ENCODE measurements at places on chromosomes 5 and 9. TPM values are rescaled to one million over a fixed set of nuclear protein-coding genes. Genes with fewer than 3 reads are reported as not detected.

The HRCT1 gene
- not detected for total RNA-seq

The BTNL3 gene
- 0.34 TPM for total RNA-seq

The C5orf58 gene
- not detected for total RNA-seq

The GPX8 gene
- 132 TPM for total RNA-seq

The OLFM1 gene
- total RNA-seq = 4.0 TPM

The F12 gene
- 2.0 TPM for total RNA-seq

The MUSK gene
- 0.24 TPM for total RNA-seq

The SHOC1 gene
- total RNA-seq = not detected

The KIF12 gene
- 0.59 TPM for total RNA-seq

- H3K36me3 ChIP-seq = no peaks in the 10 kb centered on the region
- DNase-seq = no peak
- H3K27ac ChIP-seq = no peak overlapping the region
- no peak overlapping the region for H3K4me3 ChIP-seq
Measured at GRCh38 chr9:72046630-72047456, 13.6 kb downstream of the C9orf57 start.

GRCh38 chr5:39270225-39270848 is 51.0 kb upstream of the FYB1 start:
- H3K4me1 ChIP-seq = no peaks in the 10 kb centered on the region
- H3K27ac ChIP-seq = no peak overlapping the region
- no peak for DNase-seq
- no peaks in the 10 kb centered on the region for H3K27me3 ChIP-seq
- no peak overlapping the region for H3K4me3 ChIP-seq

DNA sequence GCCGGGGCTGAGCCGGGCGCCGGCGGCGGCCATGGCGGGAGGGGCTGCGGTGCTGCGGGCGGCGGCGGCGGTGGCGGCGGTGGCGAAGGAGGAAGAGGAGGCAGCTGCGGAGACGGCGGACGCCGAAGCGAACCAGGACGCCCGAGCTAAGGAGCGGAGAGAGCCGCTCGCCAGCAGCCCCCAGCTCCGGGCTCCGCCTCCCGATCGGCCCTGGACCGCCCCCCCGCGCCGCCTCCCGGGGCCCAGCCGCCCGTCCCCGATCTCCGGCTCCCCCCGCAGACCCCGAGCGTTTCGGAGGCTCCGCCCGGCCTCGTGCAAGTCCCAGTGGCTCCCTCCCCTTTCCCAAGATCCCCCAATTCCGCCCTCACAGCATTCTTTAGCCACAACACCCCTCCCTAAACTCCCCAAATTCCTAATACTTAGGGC is at the start of gene ASTN2:
Gene ASTN2 (minus strand): TSS at position 152 of the 426 bp plus-strand sequence. CDS start 119 bp downstream, at position 33.
- peak; percentile 68 for DNase-seq
- no peak within 1 kb of the TSS for H3K27ac ChIP-seq
- H3K4me1 ChIP-seq = peaks cover 12% of the 10 kb centered on the region
- peak within 1 kb of the TSS; percentile 65 for H3K4me3 ChIP-seq
- H3K27me3 ChIP-seq = peaks cover 82% of the 10 kb centered on the region
- no peaks in the 10 kb centered on the region for H3K36me3 ChIP-seq

DNA sequence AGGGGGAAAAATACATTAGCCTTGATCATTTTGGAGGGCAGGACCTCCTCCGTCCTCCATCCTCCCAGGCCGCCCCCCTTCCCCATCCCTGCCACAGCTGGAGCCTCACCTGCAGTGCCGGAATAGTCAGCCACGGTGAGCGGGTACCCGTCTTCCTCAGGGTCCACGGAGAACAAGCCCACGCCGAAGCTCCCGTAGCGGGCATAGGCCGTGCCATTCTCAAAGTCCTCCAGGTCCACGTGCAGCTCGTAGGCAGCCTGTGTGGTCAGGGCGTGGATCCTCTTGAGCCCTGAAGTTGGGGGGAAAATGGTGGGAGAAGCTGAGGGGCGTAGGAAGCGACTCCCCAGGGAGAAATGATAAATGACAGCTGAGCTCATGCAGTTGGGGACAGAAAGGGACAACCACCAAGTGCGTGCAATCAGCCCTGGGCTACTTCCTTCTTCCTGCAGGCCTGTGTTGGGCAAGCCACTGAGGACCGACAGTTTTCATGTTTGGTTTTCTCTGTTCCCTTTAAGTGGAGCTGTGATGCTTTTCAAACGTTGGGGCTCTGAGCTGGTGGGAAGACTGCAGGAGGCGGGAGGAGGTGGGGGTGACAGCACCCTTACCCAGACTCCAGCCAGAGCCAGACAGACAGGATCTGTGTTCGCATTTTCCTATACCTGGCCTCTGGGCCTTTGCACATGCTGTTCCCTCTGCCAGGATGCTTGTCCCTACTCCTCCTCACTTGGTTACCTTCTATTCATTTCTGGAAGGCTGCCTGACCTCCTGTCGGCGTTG is 8.7 kb upstream of the QRFP start:
- H3K4me3 ChIP-seq = no peak overlapping the region
- H3K4me1 ChIP-seq = peaks cover 4% of the 10 kb centered on the region
- H3K27ac ChIP-seq = no peak overlapping the region

GRCh38 chr5:160159991-160160792 is 40.9 kb upstream of the PWWP2A start:
- H3K4me3 ChIP-seq = peak overlapping the region; percentile 1
- no peaks in the 10 kb centered on the region for H3K36me3 ChIP-seq
- H3K4me1 ChIP-seq = peaks cover 19% of the 10 kb centered on the region
- peak overlapping the region; percentile 14 for H3K27ac ChIP-seq
- no peaks in the 10 kb centered on the region for H3K27me3 ChIP-seq
- DNase-seq = peak; percentile 76

DNA sequence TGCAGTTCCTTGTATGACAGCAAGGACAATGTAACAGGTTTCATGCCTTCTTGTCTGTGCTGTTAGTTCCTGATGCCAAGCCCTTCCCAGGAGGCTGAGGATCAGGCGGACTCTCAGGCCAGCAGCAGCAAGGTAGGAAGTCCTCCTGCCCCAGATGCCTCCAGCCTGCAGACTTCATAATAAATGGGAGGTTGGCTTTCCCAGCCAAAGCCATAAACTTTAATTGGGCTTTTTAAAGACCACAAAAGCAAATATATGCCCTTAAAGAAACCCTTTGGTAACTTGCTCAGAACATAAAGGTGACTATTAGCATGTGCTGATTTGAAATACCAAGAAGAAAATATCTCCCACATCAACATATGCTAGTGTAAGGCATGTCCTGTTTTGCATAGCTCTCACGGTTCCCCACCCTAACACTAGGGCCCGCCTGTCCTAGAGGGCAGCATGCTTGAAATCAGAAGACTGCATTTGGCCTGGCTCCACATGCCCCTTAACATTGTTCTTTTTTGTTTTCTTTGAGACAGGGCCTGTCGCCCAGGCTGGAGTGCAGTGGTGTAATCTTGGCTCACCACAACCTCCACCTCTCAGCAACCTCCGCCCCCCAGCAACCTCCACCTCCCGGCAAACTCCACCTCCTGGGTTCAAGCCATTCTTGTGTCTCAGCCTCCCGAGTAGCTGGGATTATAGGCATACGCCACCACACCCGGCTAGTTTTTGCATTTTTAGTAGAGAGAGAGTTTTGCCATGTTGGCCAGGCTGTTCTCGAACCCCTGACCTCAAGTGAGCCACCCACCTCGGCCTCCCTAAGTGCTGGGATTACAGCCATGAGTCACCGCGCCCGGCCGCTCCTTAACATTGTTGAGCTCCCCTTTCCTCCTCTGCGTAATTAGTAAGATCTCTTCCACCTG is 44.6 kb upstream of the FCN1 start:
- peaks cover 7% of the 10 kb centered on the region for H3K4me1 ChIP-seq
- H3K27me3 ChIP-seq = no peaks in the 10 kb centered on the region
- no peak overlapping the region for H3K4me3 ChIP-seq
- no peak for DNase-seq

DNA sequence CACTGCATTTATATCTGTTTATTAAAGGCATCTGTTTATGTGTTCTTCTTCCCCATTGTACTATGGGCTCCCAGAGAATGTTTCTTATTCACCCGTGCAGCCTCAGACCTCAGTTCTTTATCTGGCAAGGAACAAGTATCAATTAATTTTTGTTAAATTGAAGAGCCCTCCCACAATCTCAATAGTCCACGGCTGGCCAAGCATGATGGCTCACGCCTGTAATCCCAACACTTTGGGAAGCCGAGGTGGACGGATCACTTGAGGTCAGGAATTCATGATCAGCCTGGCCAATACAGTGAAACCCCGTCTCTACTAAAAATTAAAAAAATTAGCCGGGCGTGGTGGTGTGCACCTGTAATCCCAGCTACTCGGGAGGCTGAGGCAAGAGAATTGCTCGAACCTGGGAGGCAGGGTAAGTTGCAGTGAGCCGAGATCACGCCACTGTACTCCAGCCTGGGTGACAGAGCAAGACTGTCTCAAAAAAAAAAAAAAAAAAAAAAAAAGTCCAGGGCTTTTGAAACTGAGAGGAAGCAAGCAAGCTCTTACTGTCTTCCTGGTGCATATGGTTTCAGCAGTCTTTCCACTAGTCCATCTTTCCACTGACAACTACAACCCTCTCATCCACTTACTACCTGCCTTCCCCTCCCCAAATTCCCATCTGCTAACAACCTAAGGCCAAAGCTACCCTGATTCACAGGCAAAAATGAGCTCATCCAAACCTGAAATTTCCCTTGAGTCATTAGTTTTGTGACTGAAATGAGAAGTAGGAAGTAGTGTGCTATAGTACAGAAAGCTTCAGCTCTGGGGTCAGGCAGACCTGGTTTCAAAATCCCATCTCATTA is 2.3 kb upstream of the HK3 start:
- no peak overlapping the region for H3K4me3 ChIP-seq
- H3K27ac ChIP-seq = peak overlapping the region; percentile 11

GRCh38 chr5:102295534-102296177 is 428 bp downstream of the SLCO4C1 start:
- peak overlapping the region; percentile 51 for H3K4me3 ChIP-seq
- H3K4me1 ChIP-seq = peaks cover 4% of the 10 kb centered on the region
- H3K36me3 ChIP-seq = no peaks in the 10 kb centered on the region
- DNase-seq = no peak
- H3K27me3 ChIP-seq = peaks cover 30% of the 10 kb centered on the region

DNA sequence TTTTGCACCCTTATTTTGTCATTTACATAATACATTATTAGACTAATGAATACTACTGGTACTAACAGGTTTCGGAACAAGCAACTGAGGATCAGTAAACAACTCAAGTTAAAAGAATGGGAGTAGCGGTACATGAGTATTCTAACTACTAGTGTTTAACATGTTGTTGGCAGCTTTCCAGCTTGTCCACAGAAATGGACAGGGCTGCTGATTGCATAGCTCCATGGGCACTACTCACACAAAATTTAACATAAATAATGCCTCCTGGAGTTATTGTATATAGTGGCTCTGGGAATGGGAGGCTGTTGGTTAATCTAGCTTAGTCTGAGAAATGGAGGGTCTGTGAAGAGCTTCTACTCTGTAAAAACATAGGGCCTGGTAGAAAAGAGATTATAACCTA is 6.7 kb downstream of the NCBP1 start:
- peaks cover 6% of the 10 kb centered on the region for H3K36me3 ChIP-seq
- H3K4me1 ChIP-seq = peaks cover 8% of the 10 kb centered on the region
- no peak overlapping the region for H3K4me3 ChIP-seq
- DNase-seq = no peak
- no peaks in the 10 kb centered on the region for H3K27me3 ChIP-seq

- no peaks in the 10 kb centered on the region for H3K4me1 ChIP-seq
- H3K36me3 ChIP-seq = no peaks in the 10 kb centered on the region
- H3K27me3 ChIP-seq = no peaks in the 10 kb centered on the region
- no peak for DNase-seq
- no peak overlapping the region for H3K4me3 ChIP-seq
- H3K27ac ChIP-seq = no peak overlapping the region
Measured at GRCh38 chr5:74919041-74919440, 52.9 kb upstream of the FAM169A start.

GRCh38 chr9:137454145-137454596 is 5.0 kb downstream of the NSMF start:
- H3K27ac ChIP-seq = no peak overlapping the region
- H3K4me1 ChIP-seq = peaks cover 20% of the 10 kb centered on the region
- no peaks in the 10 kb centered on the region for H3K36me3 ChIP-seq
- H3K4me3 ChIP-seq = peak overlapping the region; percentile 39

DNA sequence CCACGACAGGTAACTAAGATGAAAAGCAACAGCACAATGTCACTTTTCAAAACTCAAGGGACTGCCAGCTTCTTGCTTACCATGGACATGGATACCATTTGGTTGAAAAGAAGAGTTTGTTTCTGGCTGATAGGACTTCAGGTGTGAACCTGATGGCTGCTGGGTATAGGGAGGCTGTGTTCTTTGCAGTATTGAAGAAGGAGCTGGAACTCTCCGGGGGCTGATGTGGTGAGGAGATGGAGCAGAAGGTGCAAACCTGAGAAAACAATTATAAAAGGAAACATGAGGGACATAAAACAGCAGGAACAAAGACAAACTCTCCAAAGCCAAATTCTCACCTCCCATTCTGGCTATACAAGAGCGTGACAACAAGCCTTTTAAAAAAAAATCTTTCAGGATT is 330.1 kb upstream of the RFX3 start:
- H3K27ac ChIP-seq = no peak overlapping the region
- no peak overlapping the region for H3K4me3 ChIP-seq
- no peak for DNase-seq
- peaks cover 8% of the 10 kb centered on the region for H3K4me1 ChIP-seq

GRCh38 chr5:39208471-39208870 is 10.9 kb downstream of the FYB1 start:
- DNase-seq = no peak
- no peak overlapping the region for H3K4me3 ChIP-seq
- H3K27me3 ChIP-seq = no peaks in the 10 kb centered on the region
- no peaks in the 10 kb centered on the region for H3K4me1 ChIP-seq

DNA sequence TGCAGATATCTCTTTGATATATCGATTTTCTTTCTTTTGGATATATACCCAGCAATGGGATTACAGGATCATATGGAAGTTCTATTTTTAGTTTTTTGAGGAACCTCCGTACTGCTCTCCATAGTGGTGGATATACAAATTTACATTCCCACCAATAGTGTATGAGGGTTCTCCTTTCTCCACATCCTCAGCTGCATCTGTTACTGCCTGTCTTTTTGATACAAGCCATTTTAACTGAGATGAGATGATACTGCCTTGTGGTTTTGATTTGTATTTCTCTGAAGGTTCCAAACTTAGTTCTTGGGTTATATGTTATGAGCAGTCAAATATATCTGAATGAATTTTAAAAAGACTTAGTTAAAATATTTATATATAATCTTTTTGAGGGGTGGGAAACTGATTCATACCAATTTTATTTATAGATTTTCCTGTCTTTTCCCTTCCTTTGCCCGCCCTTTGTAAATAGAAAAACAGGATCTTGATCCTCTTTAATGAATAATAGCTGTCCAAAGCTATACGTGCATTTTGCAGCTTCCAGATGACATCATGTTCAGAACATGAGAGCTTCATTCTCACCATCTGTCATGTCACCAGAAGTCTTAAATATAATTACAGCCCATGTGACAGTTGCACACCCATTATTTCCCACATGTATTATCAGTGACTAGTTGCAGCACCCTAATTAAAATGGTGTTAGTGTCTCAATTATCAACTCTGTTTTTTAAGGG is 6.2 kb upstream of the ARHGEF28 start:
- no peak for DNase-seq
- no peaks in the 10 kb centered on the region for H3K4me1 ChIP-seq
- no peak overlapping the region for H3K4me3 ChIP-seq
- peaks cover 16% of the 10 kb centered on the region for H3K27me3 ChIP-seq
- no peaks in the 10 kb centered on the region for H3K36me3 ChIP-seq

GRCh38 chr5:25963251-25964008 is 1075.0 kb downstream of the CDH9 start:
- H3K27me3 ChIP-seq = no peaks in the 10 kb centered on the region
- no peak for DNase-seq
- no peaks in the 10 kb centered on the region for H3K4me1 ChIP-seq
- H3K27ac ChIP-seq = no peak overlapping the region
